MCF 10A (cell line): ENCODE measurements at places on chromosomes 3 and 15. TPM values are rescaled to one million over a fixed set of nuclear protein-coding genes. Genes with fewer than 3 reads are reported as not detected.

DNA sequence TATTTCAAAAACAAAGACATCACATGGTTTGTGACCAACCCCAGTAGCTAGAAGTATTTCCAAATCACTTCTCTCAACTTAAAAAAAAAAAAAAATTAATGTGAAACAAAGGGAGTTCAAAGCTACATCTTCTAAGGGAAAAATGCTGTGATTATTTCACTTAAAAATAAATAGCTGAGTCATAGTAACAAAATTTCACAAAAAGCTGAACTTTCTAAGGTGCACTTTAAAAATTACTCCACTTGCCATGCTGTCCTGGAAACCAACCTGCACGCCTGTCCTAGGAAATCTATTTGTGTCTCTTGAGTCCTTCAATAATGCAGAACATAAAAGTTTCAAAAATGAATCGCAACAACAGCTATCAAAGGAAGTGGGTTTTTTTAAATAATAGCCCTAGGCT lies 1.8 kb downstream of the ACAP2 start:
- H3K36me3 ChIP-seq, result no peaks in the 10 kb centered on the region
- no peaks in the 10 kb centered on the region for H3K27me3 ChIP-seq
- no peak for DNase-seq
- peak overlapping the region; percentile 94 for H3K27ac ChIP-seq

DNA sequence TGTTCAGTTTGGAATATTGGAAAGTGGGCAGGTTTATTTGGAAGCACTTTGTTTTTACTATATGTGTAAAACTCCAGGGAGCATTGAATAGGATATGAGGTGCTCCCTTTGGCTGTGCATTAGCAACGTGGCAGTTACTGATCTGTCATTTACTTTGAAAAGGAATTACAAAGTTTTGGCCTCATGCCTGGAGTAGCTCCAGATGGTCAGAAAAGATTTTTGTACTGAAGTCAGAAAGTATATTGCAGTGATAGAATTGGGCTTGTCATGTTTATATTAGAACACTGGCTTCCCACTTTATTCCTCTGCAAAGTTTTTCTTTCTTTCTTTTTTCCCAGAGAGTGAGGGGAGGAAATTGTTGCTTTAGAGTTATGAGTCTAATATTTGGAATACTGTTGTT lies 26.1 kb downstream of the FNDC3B start:
- peaks cover 30% of the 10 kb centered on the region for H3K4me1 ChIP-seq
- H3K27ac ChIP-seq, result peak overlapping the region; percentile 3
- peaks cover 59% of the 10 kb centered on the region for H3K36me3 ChIP-seq
- no peaks in the 10 kb centered on the region for H3K27me3 ChIP-seq
- DNase-seq, result no peak
- H3K4me3 ChIP-seq, result no peak overlapping the region

DNA sequence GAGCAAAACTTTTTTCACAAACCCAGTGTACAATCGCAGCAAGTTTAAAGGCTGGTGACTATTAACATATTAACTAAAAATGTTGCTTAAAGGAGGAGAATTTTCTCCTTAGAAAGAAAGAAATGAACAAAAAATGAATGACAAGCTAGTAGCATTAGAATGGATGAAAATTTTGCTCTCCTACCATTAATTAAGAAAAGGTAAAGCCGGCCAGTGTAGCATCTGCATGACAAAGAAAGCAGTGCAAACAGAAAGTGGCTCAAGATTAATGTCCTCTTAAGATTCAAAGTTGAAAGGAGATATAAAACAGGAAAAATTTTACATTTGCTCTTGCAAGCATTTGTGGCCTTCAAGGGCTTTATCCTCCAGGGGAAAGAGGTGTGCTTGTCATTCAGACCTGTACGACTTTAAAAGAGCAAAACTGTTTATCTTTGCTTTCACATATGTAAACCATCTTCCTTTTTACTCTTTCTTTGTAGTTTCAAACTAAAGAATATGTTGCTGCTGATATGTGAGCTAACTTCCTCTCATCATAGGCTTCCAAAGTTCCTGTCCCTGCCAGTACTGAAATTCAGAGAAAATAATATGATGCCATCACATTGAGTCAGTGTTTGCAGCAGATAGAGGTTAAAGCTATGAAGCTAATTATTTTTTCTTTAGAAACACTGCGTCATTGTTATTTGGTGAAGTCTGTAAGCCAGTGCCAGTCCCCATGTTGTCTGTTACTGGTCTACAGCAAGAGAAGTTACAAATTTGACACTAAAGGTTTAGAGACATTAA lies 439.1 kb upstream of the GRM7 start:
- DNase-seq, result no peak
- no peak overlapping the region for H3K27ac ChIP-seq
- H3K4me1 ChIP-seq, result no peaks in the 10 kb centered on the region

GRCh38 chr3:153970741-153971347 lies 150.3 kb upstream of the ARHGEF26 start:
- H3K4me3 ChIP-seq, result no peak overlapping the region
- H3K27me3 ChIP-seq, result no peaks in the 10 kb centered on the region
- H3K4me1 ChIP-seq, result no peaks in the 10 kb centered on the region
- no peaks in the 10 kb centered on the region for H3K36me3 ChIP-seq
- H3K27ac ChIP-seq, result no peak overlapping the region
- peak; percentile 30 for DNase-seq

LMAN1L gene
- total RNA-seq, result 0.23 TPM in 1 of 2 replicates, not detected in the other

CP gene
- 0.37 TPM in 1 of 2 replicates, not detected in the other for total RNA-seq

SPESP1 gene
- 16.8 and 17.6 TPM in 2 replicates for total RNA-seq

- no peak overlapping the region for H3K4me3 ChIP-seq
- no peaks in the 10 kb centered on the region for H3K36me3 ChIP-seq
- no peaks in the 10 kb centered on the region for H3K27me3 ChIP-seq
- peaks cover 15% of the 10 kb centered on the region for H3K4me1 ChIP-seq
- no peak overlapping the region for H3K27ac ChIP-seq
Measured at GRCh38 chr3:24704496-24704895, 209.8 kb upstream of the THRB start.

GRCh38 chr3:195788711-195789581 lies 22.8 kb downstream of the MUC4 start:
- no peak for DNase-seq
- H3K27ac ChIP-seq, result no peak overlapping the region
- H3K27me3 ChIP-seq, result peaks cover 39% of the 10 kb centered on the region
- no peaks in the 10 kb centered on the region for H3K36me3 ChIP-seq

DNA sequence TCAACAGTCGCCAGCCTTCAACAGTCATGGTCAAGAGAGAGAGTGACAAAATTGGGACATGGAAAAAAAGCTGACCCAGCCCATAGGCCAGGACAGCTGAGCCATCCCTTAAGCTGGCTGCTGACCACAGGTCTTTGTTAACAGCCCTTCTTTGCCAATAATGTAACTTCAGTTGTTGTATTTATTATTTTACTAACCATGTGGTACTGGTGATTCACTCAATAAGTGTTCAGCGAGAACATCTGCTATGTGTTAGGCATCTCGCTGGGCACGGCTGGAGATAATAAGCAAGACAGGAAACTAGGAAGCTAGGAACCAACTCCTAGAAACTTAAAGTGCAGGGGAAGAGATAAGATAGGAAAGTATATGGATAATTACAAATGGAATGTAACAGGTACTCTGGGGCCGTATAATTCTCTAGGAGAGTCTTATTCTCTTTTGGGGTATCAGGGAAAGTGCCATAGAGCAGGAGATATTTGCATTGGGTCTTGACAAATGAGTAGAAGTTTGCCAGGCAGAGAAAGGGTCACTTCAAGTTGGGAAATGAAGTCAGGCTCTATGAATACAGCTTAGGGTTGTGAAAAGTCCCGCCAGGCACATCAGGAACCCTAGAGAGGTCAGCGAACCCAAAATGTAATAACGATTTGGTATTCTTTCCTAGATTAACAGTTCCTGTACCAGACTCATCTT lies 84.0 kb upstream of the TRA2B start:
- H3K36me3 ChIP-seq, result no peaks in the 10 kb centered on the region
- H3K4me3 ChIP-seq, result no peak overlapping the region
- H3K4me1 ChIP-seq, result peaks cover 13% of the 10 kb centered on the region

ANKRD34C gene
- not detected in 2 replicates for total RNA-seq
